ENCODE measurements at places on chromosomes 6 and 20.
A peak's percentile ranks its signal among the peaks of the same experiment; 100 is the strongest.

DNA sequence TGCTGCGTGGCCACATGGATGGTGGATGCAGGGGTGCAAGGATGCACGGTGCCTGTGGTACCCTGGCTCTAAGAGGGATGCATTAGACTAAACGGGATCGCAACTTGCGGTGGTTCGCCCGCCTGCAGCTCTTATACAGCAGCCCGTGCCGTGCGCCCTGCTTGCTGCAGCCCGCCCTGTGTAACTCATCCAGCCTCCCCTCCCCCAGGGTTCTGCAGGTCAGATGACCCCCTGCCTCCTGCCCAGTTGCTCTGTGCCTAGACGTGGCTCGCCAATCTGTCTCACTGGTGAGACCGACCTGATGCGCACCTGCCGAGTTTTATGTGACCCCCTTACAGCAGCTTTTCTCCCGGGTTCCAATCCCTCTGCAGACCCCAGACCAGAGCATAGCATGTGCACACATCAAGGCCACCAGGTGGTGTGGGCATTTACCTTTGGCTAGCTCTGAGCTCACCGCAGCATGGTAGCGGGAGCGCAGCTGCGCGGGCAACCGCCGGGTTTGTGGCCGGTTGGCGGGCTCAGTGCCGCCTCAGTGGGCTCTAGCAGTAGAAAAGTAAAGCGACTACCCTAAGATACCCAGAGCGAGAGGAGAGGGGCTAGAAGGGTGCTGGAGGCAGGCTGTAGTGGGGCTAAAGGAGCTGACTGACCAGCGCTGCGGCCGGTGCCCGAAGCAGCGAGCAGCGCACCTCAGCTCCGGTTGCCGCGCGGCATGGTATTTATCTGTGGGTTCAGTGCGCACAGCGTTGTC, 693 bp upstream of the GNAS-AS1 start:
- DNase-seq: no peak

DNA sequence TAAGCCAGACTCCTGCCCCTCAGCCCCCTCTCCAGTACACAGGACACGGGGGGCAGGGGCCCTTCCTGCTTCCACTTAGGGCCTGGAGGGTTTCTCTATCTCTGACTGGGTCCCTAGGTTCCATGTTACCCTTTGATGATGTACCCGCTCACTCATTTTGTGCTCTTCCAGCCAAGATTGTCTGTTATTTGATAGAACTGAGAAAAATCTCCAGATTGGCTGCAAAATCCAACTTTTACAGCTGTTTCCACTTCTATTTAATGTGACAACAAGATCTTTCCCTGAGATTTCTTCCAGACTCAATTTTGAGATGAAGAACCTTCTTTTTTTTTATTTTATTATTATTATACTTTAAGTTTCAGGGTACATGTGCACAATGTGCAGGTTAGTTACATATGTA, 85.7 kb downstream of the TMEM170B start:
- no peak for DNase-seq

DNA sequence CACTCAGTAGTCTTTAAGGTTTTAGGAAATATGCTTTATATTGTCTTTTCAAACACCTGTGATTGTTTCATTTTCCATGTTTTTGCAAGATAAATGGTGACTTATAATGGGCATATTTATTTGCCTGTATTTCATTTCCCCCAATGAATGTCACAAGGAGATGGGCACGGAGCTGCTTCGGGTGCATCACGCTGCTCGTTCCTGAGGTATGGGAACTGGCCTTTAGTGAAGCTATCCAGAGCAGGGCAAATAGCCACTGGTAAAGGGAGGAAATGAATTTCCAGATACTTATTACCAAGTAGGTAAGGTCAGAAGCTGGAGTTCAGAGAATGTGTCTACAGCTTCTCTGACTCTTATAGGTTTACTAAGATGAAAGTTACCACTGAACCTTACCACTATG, 3.7 kb downstream of the POU3F2 start:
- DNase-seq: no peak

DNA sequence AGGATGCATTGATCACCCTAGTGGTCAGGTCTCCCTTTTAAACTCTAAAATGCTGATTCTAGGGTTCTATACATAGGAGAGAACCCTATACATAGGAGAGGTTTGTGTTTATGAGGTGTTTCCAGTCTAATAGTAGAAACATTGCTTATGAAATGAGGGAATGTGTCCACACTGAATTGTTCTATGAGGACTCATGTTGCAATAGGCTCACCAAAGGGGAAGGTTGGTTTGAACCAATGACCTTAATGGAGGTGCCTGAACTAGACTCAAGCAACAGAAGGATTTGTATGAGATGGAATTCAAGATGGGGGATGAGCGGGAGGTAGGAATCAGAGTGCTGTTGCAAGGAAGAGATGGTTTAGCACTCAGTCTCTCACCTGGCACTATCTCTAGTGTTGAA, 33.5 kb upstream of the UBR2 start:
- no peak for DNase-seq

GRCh38 chr20:60069656-60070055, 111.4 kb downstream of the CDH26 start:
- no peak for DNase-seq

GRCh38 chr6:44897316-44897715, 430.8 kb upstream of the RUNX2 start:
- DNase-seq: no peak

DNA sequence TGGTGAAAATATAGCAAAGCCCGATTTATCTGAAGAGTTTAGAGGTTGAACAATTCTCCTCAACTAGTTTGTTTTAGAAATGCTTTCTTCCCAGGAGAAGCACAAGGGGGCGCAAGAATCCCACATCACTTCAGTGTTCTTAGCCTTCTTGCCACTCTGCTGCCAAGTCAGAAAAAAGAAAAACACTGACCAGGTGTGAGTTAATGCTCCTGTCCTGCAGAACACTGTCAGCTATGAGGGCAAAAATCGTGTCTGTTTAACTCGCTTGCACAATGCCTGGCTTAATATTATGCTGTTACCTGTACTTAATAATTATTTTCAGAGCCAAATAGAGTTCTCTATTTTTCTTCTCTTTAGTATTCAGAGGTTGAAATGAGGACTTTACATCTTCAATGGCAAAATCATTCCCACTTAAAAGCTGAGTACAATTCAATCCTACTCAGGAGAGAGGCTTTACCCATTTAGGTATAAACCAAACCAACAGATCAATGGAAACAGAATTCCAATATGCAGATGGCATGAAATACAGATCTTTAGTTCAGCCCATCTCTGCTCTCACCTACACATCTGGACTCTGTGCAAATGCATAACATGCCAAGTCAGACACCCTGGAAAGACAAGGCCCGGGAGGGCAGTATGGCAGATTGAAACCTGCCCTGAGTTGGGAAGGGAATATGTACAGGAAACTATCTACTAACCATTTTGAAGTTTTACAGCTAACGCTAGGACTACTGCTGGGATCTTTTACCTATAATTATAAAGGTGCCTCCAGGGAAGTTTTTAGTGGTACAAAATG, 71.4 kb upstream of the TULP1 start:
- peak; percentile 46 for DNase-seq

DNA sequence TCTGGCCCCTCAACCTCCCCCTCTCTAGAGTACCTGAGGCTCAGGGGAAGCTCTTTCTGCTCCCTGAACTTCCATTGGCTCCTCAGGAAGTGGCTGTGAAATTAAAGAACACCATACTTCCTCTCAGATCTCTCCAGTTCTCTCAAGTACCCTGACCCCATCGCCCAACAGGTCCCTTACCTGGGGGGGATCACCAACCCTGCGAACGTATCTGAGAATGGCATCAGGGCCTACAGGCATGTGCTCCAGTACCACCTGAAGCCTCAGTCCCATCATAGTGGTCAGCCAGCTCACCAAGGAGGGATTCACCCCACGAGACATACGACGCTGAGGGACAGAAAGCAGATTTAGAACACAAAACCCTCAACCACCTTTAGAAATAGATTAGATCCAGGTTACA, 11.8 kb downstream of the BAG6 start:
- DNase-seq: no peak

DNA sequence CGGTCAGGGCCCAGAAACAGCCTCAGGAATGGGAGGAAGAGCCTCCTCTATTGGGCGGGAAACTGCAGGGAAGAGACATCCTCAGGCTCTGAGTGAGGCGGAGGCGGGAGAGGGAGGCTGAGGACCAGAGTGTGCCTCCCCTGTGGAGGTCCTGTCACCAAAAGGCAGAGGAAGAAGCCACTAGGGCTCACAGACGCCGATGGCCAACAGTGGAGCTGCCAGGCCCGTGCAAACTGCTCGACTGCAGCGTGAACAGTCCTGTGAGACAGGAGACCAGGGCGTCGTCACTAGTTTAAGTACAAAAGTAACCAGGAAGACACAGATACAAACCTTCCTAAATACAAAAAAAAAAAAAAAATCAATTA, 82.7 kb downstream of the TAF4 start:
- no peak for DNase-seq

Measured in urothelium cell line (cell line).